ENCODE measurements at places on chromosomes 2 and 18. TPM values are rescaled to one million over a fixed set of nuclear protein-coding genes. Genes with fewer than 3 reads are reported as not detected.

The AFTPH gene
- polyA plus RNA-seq: 66.8 TPM

The DTNA gene
- polyA plus RNA-seq: 20.8 TPM

The SOX11 gene
- 20.3 TPM for polyA plus RNA-seq

The STON1 gene
- polyA plus RNA-seq: 31.8 TPM

The MRPL30 gene
- polyA plus RNA-seq: 37.3 TPM

The TMX3 gene
- 73.2 TPM for polyA plus RNA-seq

The ACMSD gene
- 33.0 TPM for polyA plus RNA-seq

The CNRIP1 gene
- 51.5 TPM for polyA plus RNA-seq

The KYNU gene
- 6.9 TPM for polyA plus RNA-seq

The PLGLB2 gene
- 3.0 TPM for polyA plus RNA-seq

The ATP8B1 gene
- 29.6 TPM for polyA plus RNA-seq

The NT5DC4 gene
- polyA plus RNA-seq: not detected

The ESCO1 gene
- polyA plus RNA-seq: 28.2 TPM

The CCDC68 gene
- 12.0 TPM for polyA plus RNA-seq

The CCBE1 gene
- 26.4 TPM for polyA plus RNA-seq

The UBR3 gene
- polyA plus RNA-seq: 39.4 TPM

GRCh38 chr2:1621041-1621440 lies 123.3 kb downstream of the PXDN start:
- DNase-seq: no peak

GRCh38 chr2:72889991-72890390 lies 2.8 kb downstream of the SPR start:
- no peak for DNase-seq

DNA sequence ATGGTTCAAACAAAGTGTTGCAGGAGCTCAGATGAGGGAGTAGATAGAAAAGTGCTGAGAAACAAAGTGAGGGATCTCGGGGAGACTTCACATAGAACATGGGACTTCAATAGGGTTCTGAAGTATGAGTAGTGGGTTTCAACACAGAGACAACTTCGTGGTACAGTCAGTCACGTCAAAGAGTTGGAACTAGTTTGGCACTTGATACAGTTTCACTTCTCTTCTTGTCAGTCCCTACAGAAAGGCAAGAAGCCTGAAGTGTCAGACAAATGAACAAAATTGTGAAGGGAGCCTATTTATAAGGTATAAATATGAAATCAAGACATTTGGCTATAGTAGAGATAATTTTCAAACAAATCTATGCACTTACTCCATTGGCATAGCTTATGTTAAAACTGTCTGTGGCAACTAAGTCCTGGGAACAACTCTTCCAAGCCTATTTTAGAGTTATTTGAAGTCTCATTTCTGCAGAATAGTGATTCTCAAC lies 338.0 kb downstream of the TDRD15 start:
- no peak for DNase-seq

- no peak for DNase-seq
These were observed 52.7 kb downstream of the RBMS1 start for GRCh38 chr2:160440888-160441287.

GRCh38 chr2:32632089-32632488 lies 4.2 kb downstream of the TTC27 start:
- no peak for DNase-seq

GRCh38 chr2:671072-671471 lies 6.1 kb downstream of the TMEM18 start:
- no peak for DNase-seq

- DNase-seq: no peak
These were observed 519.9 kb downstream of the RNF144A start for GRCh38 chr2:7437141-7437540.

GRCh38 chr18:27803957-27804356 lies 373.0 kb downstream of the CDH2 start:
- no peak for DNase-seq

DNA sequence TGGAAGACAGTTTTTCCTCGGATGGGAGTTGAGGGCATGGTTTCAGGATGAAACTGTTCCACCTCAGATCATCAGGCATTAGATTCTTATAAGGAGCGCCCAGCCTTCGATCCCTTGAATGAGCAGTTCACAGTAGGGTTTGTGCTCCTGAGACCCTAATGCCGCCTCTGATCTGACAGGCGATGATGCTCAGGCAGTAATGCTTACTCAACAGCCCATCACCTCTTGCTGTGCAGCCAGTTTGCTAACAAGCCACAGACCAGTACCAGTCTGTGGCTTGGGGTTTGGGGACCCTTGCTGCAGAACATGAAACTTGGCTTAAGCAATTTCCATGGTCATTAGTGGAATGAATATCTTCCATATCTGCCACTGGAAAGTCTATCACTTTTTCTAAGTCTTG lies 56.4 kb downstream of the GORASP2 start:
- DNase-seq: no peak

DNA sequence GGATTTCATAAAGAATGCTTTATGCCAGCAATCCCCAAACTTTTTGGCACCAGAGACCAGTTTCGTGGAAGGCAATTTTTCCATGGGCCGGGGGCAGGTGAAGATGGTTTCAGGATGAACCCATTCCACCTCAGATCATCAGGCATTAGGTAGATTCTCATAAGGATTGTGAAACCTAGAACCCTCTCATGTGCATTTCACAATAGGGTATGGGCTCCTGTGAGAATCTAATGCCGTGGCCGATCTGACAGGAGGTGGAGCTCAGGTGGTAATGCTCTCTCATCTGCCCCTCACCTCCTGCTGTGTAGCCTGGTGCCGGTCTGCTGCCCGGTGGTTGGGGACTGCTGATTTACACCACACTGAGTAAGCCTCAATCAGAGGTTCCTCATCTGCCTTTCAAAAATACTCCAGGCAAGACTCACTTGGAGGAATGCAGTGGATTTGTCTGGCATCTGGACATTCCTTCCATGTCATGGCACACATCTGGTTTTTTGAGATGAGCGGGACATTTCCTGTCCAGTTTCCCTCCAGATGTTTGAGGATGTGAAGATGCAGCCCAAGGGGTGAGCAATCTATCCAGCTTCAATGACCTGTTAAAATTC lies 185.8 kb downstream of the VAPA start:
- no peak for DNase-seq

DNA sequence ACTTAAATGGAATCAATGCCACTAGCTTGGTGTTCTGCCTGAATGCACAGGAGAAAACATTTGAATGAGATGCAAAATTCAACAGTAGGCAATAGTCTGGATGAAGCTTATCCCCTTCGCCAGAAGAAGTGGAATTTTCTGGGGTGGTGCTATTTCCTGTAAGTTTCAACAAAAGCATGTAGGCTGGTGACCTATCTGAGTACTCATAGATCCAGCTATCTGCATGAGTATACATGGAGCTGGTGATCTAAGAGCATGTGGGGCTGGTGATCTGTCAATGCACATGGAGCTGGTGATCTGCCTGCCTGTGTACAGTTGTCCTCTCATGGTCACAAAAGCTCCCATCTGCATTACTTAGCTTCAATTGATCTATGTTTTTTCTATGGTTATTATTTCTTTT lies 71.2 kb downstream of the SLC9A4 start:
- DNase-seq: no peak

- no peak for DNase-seq
These were observed 259.7 kb upstream of the STON1 start for GRCh38 chr2:48270209-48270608.

DNA sequence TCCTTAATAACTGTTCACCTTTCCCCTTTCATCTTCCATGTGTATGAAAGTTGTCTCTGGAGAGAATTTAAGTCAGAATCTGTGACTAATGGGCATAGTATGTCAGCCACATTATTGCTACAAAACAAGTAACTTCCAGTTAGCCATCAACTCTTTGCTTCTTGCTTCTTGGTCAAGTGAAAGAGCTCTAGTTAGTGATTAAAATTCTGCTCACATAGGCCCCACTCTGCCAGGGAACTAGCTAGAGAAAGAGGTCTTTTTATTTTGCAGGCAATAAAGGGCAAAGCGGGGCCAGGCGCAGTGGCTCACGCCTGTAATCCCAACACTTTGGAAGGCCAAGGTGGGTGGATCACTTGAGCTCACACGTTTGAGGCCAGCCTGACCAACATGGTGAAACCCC lies 64.6 kb downstream of the COLEC12 start:
- no peak for DNase-seq

DNA sequence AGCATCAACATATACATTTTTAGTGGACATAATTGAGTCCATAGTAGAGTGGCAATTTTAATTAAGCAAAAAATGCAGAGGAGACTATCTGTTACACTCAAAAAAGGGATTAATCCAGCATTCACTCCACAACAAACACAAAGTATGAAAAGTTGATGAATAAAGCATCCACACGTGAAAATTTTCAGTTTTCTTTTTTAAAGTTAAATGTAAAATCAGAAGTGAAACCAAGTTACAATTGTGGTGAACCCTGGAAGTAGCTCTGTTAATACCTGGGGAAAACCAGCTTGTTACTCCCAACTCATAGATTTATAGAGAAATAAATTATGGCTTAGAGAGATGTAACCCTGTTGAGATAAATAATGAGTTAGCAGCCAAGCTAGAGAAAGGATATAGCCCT lies 807.8 kb downstream of the TRIB2 start:
- DNase-seq: no peak

DNA sequence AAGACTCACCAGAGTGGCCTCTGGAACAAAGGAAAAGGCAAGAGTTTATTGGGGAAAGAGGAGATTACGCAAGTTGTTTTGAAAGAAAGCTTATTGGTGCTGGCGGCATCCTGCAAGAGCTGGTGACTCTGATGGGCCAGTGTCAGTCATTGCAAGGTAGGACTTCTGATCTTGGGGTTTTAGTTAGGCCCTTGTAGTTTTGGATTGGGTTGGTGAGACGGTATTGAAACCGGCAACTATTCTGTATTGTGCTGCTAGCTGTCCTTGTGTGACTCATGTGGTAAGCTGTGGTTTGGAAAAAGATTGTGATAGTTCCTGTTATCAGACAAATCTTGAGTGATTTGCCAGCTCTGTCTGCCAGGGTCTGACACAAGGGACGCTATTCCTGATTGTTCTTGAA lies 159.1 kb upstream of the PIEZO2 start:
- no peak for DNase-seq

DNA sequence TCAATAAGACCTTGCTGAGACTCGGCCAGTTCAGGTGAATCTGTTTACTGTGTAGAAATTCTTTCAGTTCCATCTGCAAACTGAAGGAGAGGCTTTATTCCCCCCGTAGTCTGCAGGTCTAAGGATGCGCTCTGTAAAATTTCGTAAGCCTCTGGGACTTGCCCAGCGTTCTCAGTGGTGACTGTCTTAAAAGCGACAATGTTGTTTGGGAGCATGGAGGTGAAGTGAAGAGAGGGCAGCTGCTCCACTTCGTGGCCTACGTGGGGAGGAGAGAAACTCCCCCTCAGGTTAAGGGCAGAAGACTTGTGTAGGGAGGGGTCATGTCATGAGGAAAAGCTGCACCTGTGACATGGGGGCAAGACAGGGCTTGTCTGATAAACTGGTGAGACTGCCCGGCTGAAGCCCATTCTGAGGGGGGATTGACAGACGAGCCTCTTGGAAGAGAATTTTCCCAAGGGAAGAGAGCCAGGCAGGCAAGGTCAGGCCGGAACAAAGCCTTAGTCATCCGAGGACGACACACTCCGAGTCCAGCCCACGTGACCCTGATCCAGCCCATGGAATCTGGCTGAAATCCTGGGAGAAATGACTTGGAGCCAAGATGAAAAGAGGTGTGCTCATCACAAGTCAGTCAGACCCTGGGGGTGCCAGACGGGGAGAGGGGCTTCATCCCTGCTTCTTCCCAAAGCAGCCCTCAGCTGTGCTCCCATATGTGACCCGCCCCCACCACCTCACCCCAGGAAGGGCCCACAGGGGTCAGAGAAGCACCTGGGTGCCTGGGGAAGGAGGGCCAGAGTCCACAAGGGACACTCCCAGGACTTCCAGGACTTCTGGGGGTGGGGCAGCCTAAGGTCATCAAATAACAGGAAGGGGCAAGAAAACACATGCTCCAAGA lies 88.5 kb upstream of the SH3BP4 start:
- DNase-seq: no peak

GRCh38 chr2:177239932-177240630 lies 24.4 kb downstream of the NFE2L2 start:
- DNase-seq: no peak

- DNase-seq: no peak
These were observed 98.7 kb downstream of the MARCO start for GRCh38 chr2:119040730-119041129.

DNA sequence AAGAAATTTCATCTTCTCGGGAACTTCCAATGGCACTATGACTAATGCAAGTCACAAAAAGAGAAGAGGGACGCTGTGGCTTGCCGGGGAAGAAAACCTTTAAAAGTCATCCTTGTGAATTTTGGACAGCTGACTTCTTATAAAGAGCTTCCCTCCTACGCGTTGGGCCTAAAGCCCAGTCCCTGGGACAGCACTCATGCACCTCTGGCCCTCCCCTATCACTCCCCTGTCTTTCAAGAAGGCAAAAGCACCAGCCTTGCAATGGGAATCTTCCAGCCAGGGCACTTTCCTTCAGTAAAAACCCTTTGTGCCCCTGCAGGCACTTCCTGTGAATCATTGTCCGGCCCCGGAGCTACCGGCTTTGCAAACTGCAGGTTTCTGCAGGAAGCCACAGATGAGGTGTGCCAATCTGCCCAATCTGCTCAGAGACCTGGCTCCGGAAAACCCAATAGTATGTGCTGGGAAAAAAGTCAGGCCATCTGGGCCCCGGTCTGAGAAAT lies 7.1 kb downstream of the MREG start:
- no peak for DNase-seq

DNA sequence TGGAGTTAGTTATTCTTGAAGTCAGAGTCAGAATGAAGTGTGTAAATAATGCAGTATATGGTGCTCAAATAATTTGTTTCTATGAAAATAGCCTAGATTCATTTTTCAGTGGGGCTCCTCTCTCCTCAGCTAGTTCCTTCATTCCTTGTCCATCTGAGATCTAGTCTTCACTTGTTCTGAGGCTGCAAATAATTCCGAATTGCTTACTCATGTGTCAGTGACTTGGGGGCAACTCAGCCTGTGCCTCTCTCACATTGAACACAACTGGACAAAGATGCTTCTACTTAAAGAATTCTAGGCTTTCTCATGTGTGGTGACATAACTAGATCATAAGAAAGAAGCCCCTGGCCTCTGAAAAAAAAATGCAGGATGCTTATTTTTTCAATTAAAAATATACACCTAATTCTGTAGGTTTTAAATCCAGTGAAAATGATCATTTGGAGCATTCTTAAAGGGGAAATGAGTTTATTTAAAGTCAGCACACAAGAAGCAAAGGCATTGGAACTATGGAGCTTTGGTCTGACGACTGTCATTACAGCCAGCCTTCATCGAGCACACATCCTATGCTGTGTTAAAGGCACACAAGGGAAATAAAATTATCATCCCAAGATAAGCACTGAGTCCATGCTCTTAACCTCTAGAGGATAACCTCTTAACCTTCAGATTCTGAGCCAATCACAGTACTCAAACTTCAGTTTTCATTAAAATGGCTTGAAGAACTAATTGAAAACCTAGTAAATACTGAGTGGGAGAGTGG lies 24.8 kb upstream of the SCN7A start:
- DNase-seq: no peak

DNA sequence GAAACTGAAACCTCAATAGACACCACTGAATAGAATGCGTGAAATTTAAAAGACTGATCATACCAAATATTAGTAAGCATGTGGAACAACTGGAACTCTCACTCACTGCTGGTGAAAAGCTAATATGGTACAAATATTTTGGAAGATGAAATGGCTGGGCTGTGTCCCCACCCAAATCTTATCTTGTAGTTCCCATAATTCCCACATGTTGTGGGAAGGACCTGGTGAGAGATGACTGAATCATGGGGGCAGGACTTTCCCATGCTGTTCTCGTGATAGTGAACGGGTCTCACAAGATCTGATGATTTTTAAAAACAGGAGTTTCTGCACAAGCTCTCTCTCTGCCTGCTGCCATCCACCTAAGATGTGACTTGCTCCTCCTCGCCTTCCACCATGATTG lies 32.0 kb upstream of the MYCN start:
- no peak for DNase-seq

- no peak for DNase-seq
These were observed 8.3 kb downstream of the MAT2A start for GRCh38 chr2:85547089-85547858.

Data from left renal pelvis (tissue), 4 donors.